Smooth muscle cell of bladder (primary cell): ENCODE measurements at places on chromosomes 5 and 9. TPM values are rescaled to one million over a fixed set of nuclear protein-coding genes. Genes with fewer than 3 reads are reported as not detected.

PCDHGA5 gene
- total RNA-seq, result 1.3 TPM in 2 replicates

C5orf52 gene
- total RNA-seq, result not detected in 2 replicates

GABRA6 gene
- total RNA-seq, result not detected in 2 replicates

GNG10 gene
- 56.3 and 71.1 TPM in 2 replicates for total RNA-seq

PCDHGC3 gene
- 38.1 and 41.7 TPM in 2 replicates for total RNA-seq

WNK2 gene
- not detected in 2 replicates for total RNA-seq

FIBCD1 gene
- total RNA-seq, result 0.28 and 1.5 TPM in 2 replicates

NRARP gene
- total RNA-seq, result 0.09 and 0.14 TPM in 2 replicates

ZFP2 gene
- 0.83 and 1.00 TPM in 2 replicates for total RNA-seq

POLK gene
- total RNA-seq, result 30.9 and 32.3 TPM in 2 replicates

CDH10 gene
- 0.14 and 1.7 TPM in 2 replicates for total RNA-seq

FOXD4L4 gene
- total RNA-seq, result 0.14 and 0.18 TPM in 2 replicates

CAVIN4 gene
- 0.57 and 1.1 TPM in 2 replicates for total RNA-seq
